ENCODE measurements at places on chromosomes 3 and 15.

- no peak for DNase-seq
Observed at GRCh38 chr3:142929890-142930289, 33.6 kb downstream of the PAQR9 start.

GRCh38 chr3:179970746-179971145 is 66.0 kb downstream of the PEX5L start:
- DNase-seq = no peak

- no peak for DNase-seq
Observed at GRCh38 chr3:179402963-179403362, 48.3 kb downstream of the GNB4 start.

GRCh38 chr3:188534633-188535032 is 380.7 kb downstream of the LPP start:
- no peak for DNase-seq

DNA sequence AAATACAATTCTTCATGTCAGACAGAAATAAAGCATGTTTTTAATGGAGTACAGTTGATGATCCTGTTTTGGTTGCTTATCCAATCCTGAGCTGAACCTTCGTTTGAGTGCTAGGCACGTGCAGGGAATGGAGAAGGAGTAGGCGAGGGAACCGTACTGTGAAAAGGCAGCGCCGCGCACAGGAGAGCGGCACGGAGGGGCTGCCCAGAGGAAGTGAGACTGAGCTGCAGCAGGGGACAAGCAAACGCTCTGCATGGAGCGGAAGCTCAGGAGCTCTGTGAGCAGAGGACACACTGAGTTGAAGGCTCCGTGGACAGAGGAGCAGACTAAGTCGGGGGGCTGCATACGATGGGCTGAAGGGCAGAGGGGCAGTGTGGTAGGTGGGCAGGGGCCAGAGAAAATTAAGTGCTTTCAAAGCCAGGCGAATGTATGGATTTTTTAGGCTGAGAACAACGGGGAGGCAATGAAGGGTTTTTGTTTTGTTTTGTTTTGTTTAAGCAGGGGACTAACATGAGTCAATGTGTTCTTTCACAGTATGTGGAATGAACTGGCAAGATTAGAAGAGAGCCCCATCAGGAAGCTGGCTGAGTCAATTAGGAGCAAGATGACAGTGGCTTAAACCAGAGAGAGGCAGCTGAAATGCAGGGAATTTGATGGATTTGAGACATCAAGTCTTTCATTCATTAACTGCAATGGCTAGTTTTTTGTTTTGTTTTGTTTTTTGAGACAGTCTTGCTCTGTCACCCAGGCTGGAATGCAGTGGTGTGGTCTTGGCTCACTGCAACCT is 23.8 kb upstream of the TM2D3 start:
- DNase-seq = no peak

DNA sequence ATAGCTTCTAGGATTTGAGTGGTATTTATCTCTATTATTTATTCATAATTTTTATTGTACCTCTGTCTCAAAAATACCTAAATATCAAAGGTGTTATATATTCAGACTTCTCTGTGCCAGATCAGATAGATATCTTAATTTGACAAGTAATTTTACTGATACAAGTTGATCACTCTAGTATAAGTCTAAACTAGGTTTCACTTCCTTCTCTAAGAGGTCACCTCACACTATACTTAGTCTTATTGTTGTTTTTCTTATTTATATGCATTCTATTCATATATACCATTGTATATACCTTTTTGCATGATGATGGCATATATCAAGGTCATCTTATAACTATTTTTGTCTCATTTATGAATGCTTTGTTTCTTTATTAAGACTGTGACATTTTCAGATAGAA is 26.4 kb upstream of the HGD start:
- DNase-seq = no peak

- no peak for DNase-seq
Observed at GRCh38 chr3:21783839-21784238, 32.8 kb upstream of the ZNF385D start.

DNA sequence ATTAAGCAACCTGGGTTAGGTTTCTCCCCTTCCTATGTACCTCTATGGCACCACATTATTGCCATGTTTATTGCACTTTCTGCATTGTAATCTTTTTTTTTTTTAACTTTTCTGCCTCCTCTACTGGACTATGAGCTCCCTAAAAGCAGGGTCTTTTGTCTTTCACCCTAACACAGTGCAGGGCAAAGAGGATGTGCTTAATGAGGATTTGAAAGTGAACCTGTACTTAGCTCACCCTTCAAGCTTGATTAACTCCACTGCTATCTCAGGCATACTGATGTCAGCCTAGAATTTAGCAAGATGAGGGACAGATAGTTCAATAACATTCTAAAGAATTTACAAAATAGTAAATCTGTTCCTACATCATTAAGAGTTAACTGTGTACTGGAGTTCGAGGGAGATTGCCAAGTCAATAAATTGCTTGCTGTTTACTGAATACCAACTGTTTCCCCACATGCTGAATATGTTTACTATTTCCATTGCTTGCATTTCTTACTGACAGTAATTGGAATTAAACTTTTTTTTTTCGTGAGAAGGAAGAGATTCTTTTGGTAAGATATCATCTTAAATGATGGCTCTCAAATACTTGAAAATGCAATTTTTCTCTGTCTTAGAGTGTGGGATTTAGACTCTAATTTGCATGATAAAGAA is 15.7 kb upstream of the PPARG start:
- no peak for DNase-seq

- no peak for DNase-seq
Observed at GRCh38 chr3:6125520-6125919, 735.4 kb upstream of the GRM7 start.

DNA sequence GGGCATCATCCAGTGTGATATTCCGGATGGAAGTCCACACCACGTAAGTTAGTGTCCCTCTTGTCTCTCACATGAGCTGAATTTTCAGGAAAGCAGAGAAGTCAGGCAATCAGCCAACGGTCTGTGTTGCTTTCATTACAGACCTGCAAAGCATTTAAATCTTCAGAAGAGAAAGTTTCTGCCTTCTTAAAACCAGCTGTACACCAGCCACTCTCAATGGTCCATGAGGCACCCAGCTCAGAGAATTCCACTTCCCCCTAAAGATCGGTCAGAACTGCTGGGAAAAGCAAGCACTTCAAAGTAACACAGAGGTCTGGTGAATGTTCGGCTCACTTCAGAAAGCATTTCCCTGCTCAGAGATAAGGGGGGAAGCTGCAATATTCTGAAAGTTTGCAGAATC is 903.7 kb downstream of the EPHA3 start:
- no peak for DNase-seq

DNA sequence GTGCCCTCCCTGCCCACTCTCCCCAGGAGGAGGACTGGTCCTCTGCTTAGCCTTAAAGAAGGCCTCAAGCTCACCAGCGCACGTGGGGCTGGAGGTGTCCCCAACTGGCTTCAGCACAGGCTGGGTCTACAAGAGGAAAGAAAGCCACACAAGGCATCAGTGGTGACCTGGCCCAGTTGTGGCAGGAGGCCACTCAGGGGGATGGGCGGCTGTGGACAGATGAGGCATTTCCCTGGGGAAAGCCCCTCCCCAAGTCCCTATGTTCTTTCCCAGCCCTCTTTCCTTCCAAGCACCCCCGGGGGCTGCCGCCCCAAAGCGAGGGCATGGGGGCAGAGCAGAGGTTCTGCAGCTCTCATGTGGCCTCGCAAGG is 155.2 kb upstream of the TLE3 start:
- no peak for DNase-seq

- no peak for DNase-seq
Observed at GRCh38 chr15:67108122-67108961, 42.9 kb downstream of the SMAD3 start.

GRCh38 chr3:75262661-75263060 is 401.5 kb upstream of the FRG2C start:
- no peak for DNase-seq

- no peak for DNase-seq
Observed at GRCh38 chr3:133277813-133278212, 122.0 kb upstream of the BFSP2 start.

DNA sequence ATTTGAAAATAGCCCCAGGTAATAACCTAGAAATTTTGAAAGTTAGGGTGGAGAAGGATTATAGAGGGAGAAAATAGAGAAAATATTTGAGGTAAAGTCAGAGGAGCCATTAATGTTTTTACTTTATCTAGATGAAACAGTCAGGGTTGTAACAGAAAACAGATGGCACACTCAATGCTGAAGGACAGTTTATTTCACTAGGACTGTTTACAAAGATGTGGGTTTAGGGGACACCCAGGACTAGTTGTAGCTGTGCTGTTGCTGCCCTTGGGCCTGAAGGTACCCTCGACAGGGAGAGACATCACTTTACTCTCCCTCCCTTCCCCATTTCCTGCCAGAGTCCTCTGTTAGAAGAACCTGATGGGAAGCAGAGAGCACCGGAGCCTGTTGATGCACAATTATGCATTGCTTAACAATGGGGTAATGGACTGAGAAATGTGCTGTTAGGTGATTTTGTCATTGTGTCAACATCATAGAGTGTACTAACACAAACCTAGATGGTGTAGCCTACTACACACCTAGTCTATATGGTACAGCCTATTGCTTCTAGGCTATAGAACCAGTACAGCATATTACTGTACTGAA is 103.8 kb downstream of the GALK2 start:
- no peak for DNase-seq

GRCh38 chr15:60901647-60902046 is 327.5 kb downstream of the RORA start:
- no peak for DNase-seq

DNA sequence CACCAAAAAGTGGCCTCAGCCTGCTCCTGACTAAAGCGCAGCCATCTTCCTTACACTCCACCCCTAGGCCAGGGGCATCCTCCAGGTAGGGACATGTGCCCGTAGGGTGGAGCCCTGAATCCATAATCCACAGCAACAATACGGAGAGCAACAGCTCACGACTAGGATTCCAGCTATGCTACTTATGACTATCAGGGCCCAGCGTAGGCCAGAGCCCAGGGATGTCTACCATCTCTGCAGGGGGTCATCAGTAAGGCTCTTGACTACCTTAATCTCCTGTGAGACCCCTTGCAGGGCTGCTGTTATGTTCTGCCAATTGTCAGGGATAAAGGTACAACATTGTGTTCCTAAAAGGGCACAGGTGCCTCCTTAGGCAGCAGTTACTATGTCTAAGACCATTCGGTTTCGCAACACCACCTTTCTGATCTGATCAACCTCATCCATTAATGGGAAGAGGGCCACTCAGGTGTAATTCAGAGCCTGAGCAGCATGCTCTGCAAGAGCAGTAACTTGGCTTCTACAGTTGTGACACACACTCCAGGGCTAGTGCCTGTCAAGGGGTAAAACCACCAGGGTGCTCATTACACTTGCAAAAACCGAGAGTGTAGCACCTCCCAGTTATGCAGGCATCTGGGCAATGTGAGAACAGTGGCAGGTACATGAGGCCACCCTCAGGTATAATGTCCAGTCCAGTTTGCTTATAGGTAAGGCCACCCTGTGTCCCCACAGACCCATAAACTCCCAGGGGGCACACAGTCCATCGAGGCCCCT is 11.0 kb downstream of the CCRL2 start:
- no peak for DNase-seq

DNA sequence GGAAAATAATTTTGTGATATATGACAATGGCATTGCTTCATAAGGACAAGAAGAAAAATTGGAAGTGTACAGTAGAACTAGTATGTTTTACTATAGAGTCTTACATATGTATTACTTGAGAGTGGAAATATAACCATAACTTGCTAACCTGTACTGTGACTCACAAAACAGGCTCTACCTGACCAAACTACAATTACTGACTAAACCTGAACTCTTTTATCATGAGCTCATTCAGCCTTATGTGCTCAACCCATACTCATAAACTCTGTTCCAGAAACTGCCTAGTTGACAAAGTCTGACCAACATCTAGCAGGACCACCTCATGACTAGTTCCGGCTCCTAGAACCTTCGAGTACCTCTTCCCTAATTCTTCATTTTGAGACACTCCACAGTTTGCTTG is 6.3 kb downstream of the CDIN1 start:
- DNase-seq = no peak

- no peak for DNase-seq
Observed at GRCh38 chr15:23472678-23473077, 25.6 kb upstream of the GOLGA6L2 start.

- DNase-seq = peak; percentile 5
Observed at GRCh38 chr3:36944012-36944640, 728 bp downstream of the TRANK1 start.

GRCh38 chr3:197600796-197601565 is 45.2 kb upstream of the BDH1 start:
- DNase-seq = no peak

DNA sequence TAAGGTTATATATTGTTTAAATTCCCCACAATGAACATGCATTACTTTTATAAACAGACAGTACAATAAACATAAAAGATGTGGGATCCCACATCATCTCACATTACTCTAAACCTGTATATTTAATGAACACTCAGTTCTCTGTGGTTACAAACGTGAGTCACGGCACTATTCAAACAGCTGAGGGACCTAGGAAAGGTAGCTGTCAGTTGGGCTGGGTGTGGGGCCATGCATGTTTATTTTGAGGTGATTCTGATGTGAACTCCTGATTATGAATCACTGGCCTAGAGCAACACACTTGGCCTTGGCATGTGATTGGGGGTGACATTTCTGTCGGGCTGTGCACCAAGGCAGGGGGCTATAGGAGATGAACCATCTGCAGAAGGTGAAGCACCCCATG is 147.6 kb upstream of the HACD2 start:
- no peak for DNase-seq

DNA sequence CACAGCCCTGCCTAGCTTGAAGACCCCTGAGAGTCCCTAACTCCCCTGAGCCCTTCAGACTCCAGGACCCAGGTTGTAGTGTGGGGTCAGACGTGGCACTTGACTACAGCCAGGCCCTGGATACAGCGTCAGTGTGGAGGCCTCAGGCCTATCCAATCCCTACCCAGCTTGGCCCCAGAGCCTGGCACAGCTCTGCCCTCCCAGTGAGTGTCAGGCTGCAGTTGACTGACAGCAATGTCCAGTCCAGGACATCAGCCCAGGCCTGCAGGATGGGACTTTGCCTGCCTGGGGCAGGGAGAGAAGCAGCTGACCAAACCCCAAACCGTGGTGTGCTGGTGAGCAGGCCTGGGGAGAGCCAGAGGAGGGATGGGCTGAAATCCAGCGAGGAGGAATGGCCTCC is 27.3 kb downstream of the KLF13 start:
- no peak for DNase-seq

GRCh38 chr3:72171463-72171881 is 386.5 kb upstream of the PROK2 start:
- no peak for DNase-seq

DNA sequence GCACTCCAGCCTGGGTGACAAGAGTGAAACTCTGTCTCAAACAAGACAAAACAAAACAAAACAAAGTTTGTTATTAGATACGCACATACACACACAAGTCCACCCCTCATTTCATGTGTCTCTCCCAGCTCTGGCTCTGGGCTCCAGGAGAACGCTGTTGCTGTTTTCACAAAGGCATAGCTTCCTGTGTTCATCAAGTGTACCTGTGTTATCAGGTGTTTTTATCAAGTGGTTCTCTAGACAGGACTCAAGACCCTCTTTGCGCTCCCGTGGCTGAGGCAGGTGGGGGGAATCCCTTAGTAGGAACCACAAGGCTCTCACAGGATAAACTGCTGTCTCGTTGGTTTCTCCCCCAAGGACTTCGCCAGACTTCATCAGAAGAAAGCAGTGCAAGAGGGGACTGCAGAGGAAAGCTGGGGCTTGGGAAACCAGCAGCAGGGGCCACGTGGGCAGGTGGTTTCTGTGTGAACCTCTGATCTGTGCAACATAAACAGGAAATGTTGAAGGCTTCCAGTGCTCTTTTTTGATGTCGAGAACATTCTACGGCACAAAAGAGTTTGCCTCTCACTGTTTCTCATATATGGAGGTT is 6.9 kb upstream of the PPP1R2 start:
- DNase-seq = peak; percentile 69

GRCh38 chr3:38000242-38000916 is 9.8 kb downstream of the VILL start:
- no peak for DNase-seq

Data from activated T-helper 1 cell treated with Interleukin-2 at 50 U/mL for 16 hours (primary cell).